ENCODE measurements at places on chromosomes 11 and 22.
A peak's percentile ranks its signal among the peaks of the same experiment; 100 is the strongest.

- no peak for DNase-seq
Observed at GRCh38 chr22:27381552-27381951, 420.0 kb downstream of the MN1 start.

- no peak for DNase-seq
Observed at GRCh38 chr22:50621356-50621880, 6.5 kb downstream of the ARSA start.

- no peak for DNase-seq
Observed at GRCh38 chr11:1963864-1964263, 16.7 kb downstream of the MRPL23 start.

DNA sequence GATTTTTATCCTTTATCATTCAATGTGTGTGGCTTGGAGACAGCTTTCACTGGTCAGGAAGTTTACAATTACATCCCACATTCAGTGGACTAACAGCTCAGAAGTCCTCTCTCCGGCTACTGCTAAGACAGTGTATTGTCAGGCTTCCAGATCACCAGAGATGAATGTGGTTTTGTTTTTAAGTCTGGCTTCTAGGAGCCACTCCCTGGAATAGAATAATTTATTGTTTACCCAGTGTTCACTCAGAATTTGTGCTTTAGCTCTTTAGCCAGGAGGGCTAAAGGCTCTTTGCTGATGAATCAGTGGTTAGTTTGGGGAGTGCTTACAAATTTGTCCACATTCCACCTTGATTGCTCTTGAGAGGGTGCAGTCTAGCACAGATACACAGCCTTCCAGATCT lies 26.5 kb downstream of the TRIM77 start:
- DNase-seq: no peak

DNA sequence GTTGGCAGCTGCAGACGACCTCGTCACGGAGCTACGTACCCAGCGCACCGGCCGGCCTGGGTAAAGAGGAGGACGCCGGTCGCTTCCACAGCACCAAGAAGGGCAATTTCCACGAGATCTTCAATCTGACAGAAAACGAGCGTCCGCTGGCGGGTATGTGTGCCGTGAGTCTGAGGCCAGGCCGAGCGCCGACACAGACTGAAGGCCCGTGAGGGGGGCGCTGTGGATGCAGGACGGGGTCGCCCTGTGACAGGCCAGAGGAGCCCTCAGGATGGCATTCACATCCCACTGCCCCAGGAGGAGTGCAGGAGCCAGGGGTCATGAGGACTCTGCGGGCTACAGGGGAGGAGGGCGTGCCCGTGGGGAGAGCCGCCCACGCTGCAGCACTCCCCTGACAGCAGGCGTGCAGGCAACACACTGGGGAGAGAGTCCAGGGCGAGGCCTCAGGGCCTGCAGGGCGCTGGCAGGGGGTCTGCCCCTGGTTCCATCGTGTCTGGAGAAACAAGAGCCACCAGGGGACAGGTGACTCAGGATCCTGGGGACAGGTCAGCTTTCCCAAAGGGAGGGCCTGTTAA lies 53.6 kb downstream of the GRAMD4 start:
- DNase-seq: no peak

DNA sequence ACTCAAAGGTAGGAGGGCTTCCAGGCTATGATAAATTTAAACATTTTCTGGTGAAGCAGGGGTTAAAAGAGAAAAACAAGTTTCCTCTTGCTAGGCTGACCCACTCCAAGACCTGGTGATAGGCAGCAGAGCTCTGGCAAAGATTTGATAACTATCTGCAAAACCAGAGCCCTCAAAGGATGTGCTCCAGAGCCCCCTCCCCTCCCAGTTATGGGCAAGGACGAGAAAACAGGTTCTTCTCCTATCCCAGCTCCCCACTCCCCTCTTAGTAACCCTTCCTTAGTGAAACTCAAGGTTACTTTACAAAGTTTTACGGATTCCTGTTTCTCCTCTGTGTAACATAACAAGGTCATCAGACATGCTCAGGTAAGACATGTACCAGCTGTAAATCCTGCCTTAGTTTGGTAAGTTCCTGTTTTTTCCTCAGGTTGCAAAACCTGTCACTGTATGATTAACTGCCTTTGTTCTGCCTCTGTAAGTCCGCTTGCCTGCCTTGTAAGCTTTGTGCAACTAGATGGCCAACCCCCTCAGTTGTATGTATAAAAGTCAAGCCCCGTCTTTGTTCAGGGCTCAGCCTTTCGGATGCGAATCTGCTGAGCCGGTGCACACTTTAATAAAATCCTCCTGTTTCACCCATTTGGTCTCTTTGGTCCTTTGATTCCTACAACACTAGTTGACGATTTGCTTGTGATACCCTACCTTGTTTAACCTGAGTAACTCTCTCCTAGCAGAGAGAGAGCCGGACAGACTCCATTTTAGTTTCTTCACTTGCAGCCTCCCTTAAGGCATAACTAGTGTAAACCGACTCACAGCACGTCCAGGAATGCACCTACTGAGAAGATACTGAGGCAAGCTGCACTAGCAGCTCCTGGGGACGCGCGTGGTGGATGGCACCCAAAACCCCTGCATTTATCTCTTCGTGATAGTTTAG lies 13.9 kb downstream of the APOBEC3H start:
- peak; percentile 49 for DNase-seq

- no peak for DNase-seq
Observed at GRCh38 chr11:129930743-129931142, 35.4 kb upstream of the NFRKB start.

DNA sequence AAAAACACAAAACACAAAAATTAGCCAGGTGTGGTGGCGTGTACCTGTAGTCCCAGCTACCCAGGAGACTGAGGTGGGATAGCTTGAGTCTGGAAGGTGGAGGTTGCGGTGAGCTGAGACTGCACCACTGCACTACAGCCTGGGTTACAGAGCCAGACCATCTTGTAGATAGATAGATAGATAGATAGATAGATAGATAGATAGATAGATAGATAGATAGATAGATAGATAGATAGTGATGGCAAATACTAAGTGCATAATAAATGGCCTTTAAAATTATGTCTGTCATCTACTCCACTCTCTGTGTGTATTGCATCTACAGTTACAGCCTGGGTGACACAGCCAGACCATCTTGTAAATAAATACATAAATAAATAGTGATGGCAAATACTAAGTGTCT lies 56.0 kb upstream of the CHRM4 start:
- no peak for DNase-seq

- DNase-seq: no peak
Observed at GRCh38 chr11:69295995-69296889, 2.3 kb downstream of the MYEOV start.

DNA sequence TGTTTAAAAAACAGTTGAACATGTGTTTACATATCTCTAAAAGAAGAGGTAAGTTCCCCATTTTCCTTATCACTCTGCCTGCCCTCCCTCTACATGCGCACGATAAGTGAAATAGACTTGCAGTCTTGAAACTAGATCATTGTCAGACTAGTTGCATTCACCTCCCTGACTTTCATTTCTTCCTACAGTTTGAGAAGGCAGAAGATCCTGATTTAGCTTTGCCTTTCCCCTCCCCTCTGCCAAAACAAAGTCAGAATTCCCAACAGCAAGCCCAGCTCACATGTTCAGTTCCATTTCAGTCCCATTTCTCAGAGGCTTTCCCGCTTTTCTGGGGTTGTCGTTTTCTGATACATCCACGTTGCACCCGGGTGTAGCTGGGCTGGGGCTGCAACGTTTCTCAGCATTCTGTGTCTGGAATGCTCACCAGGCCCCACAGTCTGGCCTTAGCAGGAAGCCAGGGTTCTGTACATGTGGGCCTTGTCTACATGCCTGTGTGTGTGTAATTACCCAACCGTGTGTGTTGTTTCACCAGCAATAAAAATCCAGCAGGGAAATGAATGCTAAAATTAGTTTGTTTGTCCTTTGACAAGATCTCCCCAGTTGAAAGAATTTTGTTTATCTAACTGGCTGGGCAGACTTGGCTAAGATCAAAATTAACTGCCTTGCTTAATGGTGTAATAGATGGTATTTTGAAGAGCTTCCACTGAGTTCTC lies 179.2 kb downstream of the DBX1 start:
- no peak for DNase-seq

DNA sequence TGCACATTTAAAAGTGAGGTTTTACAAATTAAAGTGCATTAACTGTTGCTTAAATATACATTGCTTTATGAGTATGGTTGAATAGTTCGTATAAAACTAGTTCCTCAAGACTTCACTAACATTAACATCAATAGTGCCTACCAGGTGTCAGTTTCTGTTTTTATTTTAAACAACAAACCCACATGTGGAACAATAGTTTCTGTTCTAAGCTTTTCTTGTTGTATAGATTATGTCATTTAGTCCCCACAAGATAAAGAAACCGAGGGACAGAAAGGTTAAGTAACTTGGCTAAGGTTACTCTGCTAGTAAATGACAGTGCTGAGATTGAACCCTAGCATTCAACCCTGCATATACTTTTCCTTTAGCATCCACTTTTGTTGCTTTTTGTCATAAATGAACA lies 41.4 kb upstream of the ST14 start:
- DNase-seq: no peak

DNA sequence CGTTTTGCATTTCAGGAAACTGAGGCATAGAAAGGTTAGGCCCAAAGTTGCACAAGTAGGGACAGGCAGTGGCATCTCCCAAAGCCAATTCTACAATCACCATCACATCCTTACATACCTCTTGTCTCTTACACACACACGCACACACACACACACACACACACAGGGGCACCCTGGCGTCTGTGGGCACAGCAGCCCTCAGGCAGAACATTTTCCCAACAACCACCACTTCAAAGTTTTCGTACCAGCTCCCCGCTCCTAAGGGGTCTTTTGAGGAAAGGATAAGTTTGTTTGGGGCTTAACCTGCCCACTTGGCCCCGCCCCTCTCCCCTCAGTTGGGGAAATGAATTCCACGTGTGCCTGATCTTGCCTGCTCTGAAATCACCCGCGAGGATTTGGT lies 14.7 kb upstream of the LRRC32 start:
- no peak for DNase-seq

DNA sequence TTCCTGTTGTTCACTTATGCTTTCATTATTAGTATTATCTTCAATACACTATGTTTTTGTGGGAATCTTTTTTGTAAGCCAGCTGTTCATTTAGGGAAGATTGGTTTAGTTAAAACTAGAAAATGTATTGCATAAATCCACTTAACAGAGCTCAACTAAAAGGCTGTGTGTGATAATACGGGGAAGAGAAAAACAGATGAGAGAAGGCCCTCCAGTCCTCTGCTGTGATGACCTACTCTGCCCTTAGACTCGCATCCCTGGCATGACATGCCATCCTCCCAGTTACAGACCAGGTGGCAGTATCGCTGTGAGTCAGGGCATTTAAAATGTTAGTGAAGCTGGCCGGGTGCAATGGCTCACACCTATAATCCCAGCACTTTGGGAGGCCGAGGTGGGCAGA lies 173.4 kb upstream of the TTC12 start:
- no peak for DNase-seq
